ENCODE measurements at places on chromosomes 2 and 18.

- no peak for DNase-seq
Observed at GRCh38 chr2:2942906-2943305, 434.7 kb downstream of the EIPR1 start.

- no peak for DNase-seq
Observed at GRCh38 chr18:22630980-22631379, 213.3 kb upstream of the CTAGE1 start.

DNA sequence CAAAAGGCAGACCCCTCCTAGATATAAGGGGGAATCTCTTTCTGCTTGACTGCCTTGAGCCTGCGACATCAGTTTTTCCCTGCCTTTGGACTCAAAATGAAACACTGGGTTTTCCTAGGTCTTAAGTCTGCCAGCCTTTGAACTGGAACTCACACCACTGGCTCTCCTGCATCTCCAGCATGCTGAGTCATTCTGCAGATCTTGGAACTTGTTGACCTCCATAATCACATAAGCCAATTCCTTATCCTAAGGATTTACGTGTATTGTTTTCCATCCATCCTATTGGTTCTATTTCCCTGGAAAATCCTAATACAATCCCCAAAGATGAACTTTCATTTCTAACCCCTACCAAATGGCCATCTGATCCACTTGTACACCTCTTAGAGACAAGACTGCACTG is 88.0 kb downstream of the AFF3 start:
- no peak for DNase-seq

DNA sequence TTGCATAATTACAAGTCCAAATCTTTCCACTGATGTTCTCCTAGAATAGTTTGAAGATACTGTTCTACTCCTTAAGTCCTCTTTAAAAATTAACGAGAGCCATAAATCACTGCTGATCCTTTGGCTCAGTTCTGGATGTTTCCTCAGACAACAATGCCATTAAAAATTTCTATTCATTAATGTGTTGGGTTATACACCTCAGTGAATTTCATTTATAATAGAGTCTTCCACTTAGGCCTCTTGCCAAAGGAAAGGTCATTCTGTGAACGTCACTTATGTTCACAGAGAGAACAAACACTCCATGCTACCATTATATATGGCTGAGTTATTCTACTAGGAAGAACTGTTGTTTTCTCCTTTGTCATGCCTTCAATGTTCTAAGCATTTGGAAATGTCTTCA is 1472.3 kb upstream of the CELF4 start:
- no peak for DNase-seq

- no peak for DNase-seq
Observed at GRCh38 chr2:174570318-174570958, 27.2 kb downstream of the WIPF1 start.

- no peak for DNase-seq
Observed at GRCh38 chr18:58344861-58345463, 283.9 kb downstream of the ALPK2 start.

GRCh38 chr18:10319914-10320600 is 134.4 kb upstream of the APCDD1 start:
- no peak for DNase-seq

DNA sequence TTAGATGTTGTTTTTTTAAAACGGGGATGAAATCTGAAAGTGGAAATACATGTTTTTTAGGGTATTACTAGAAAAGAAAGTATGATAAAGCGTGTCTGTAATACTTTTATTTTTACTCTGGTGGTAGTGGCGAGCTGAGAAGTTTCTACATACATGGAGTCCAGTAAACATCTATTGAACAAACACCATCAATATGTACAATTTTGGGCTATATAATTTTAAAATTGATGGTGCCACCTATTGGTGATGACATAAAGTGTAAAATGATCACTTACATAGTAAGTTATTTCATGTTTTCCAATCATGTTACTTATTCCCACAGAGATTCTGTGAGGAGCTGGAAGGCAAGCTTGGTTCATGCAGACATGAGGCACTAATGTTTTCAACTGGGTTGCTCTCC is 31.5 kb upstream of the NFE2L2 start:
- no peak for DNase-seq

DNA sequence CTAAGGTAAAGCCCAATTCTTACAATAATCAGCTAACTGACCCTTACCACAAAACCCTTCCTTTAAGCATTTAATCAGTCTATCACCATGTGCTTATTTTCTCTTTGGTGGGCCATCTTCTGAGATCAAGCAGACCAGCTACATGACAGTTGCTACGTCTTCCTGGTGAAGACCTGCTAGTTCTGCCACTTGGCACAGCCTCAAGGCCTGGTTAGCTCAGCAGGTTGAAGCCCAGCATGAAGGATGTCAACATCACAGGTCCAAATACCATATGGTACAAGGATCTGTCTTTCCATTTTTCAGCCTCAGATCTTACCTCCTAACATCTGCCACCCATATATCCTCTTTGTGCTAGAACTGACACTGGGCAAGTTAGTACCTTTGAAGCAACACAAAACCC is 636.9 kb downstream of the LRP1B start:
- DNase-seq: no peak

GRCh38 chr2:203915256-203915655 is 21.3 kb upstream of the ICOS start:
- no peak for DNase-seq

DNA sequence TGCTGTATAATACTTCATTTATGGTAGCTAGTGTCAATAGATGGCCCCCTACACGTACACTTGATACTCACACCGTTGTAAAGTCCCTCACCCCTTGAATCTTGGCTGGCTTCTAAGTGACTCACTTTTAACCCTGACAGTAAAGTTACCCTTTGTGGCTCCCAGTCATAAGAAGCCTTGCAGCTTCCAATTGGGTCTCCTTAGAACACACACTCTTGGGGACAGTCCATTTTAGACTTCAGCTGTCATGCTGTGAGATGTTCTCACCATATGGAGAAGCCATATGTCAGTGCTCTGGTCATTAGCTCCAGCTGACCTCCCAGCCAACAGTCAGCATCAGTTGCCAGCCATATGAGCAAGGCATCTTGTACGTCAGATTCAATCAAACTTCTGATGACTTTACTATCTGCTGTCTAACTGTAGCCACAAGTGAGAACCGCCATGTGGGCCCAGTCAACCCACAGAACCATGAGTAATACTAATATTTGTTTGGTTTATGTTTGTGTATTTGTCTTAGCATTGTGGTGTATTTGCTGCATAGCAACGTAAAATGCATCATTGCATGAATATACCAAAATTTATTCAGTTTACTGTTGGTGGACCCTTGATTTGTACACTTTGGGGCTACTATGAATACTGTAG is 68.3 kb downstream of the PTPN4 start:
- DNase-seq: no peak

GRCh38 chr2:220143336-220143735 is 515.9 kb downstream of the SLC4A3 start:
- DNase-seq: no peak

- DNase-seq: no peak
Observed at GRCh38 chr2:71929482-71929772, 218.2 kb downstream of the CYP26B1 start.

DNA sequence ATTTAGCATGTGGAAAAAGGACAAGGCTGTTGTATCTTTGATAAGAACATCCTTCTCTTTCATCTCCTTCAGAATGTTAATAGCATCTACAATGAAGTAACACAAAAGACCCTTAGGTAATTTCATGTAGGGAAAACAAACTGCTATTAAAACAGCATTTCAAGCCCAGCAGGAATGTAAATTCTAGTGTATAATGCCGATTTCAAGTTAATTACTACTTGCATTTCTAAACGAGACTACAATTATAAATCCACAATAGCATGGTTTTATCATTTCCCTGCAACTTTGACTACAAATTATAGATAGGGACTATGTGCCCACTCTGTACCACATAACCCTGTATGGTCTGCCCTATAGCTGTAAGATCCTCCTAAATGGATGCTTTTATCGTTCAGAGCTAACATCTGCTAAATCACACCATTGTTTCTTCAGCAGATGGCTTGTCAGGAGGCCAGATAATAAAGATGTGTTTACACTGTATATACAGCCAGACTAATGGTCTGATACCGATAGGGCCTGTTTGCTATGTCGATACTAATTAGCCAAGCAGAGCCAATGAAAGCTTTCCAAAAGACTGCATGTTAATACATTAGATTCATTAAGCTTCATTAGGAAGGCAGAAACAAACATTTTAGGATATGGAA is 51.9 kb downstream of the LRPPRC start:
- DNase-seq: no peak

DNA sequence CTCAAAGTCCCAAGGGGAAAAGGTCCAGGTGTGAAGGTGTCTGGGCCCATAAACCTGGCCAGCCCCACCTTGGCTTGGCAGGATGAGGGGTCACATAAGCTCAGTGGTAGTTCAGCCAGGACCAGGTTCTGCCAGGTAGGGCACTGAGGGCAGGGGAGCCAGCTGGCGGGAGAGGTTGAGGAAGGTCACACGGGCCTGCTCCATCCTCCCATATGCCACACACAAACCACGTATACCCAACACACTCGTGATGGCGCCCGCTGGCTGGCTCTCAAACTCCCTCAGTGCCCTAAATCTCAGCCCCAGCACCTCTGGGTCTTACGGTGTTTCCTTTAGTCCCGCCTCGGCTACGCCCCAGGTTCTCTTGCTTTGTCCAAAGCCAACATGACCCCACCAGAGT is 160.5 kb downstream of the ZFP36L2 start:
- no peak for DNase-seq

- no peak for DNase-seq
Observed at GRCh38 chr2:12429779-12430406, 286.8 kb upstream of the TRIB2 start.

GRCh38 chr2:240503848-240504247 is 53.9 kb downstream of the ANKMY1 start:
- DNase-seq: no peak

DNA sequence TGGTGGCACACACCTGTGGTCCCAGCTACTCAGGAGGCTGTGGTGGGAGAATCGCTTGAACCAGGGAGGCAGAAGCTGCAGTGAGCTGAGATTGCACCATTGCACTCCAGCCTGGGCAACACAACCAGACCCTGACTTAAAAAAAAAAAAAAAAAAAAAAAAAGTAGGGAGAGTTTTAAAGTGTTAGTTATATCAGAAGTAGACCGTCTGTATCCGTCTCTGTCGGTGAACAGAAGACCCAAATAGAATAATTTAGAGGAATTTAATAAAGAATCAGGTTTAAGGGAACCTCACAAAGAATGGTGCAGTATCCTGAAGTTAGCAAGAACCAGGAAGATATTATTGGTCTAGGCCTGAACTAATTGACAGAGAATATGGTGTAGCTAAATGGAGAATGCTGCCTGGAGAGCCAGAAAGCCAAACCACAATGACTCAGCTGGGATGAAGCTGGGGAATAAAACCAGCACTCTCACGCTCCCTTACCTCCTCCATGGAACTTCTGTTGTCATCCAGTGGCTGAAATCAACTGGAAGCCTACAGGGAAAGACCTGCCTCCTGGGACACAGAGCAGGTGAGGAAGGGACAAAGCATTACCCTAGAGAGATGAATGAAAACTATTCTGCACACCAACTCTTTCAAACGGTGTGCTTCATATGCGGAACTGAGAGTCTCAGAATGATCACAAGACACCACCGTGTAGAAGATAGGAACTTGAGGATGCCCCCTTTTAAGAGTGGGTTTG is 39.1 kb upstream of the PLEKHM3 start:
- DNase-seq: no peak

DNA sequence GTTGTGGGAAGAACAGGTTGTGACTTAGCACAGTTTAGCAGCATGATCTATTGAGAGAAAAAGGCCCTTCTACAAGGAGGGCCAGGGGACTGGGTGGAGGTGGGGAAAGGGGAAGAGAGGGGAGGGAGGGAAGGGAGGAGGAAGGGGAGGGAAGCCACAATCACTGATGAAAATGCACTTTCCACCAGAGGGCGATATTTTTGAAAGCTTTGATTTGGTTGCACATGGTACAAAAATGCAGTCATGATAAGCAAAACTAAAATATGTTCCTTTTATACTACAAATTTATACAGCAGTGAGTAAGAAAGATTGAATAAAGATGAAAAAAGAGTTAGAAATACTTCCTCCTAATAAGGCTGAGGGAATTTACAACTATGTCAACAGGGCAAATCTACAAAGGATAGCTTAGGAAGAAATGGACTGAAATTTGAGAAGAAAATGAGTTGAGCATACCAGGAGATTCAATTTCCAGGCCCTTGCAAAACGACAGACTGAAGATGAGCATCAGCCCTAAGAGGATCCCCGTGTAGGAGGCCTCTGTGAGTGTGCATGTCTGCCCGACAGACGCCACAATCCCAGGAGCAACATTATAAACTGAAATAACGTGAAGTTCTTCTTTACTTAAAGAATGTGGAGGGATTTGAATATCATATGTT is 17.2 kb downstream of the SH3YL1 start:
- no peak for DNase-seq

DNA sequence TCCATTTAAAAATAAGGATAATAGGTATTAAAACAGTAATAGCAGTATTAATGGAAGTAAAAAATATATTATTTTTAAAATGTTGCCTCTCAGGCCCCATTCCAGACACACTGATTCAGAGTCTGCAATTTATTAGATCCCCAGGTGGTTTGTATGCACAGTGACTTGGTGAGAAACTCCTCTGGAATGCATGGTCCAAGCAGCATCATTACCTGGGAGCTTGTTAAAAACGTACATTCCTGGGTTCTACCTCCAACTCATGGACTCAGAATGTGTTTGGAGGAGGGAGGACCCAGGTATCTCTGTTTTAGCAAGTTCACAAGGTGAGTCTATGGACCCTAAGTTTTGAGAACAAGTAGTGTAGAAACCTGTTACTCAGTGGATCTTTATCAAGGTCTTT is 95.6 kb downstream of the ITGA4 start:
- DNase-seq: no peak

GRCh38 chr2:40642237-40642636 is 190.3 kb upstream of the SLC8A1 start:
- DNase-seq: no peak

DNA sequence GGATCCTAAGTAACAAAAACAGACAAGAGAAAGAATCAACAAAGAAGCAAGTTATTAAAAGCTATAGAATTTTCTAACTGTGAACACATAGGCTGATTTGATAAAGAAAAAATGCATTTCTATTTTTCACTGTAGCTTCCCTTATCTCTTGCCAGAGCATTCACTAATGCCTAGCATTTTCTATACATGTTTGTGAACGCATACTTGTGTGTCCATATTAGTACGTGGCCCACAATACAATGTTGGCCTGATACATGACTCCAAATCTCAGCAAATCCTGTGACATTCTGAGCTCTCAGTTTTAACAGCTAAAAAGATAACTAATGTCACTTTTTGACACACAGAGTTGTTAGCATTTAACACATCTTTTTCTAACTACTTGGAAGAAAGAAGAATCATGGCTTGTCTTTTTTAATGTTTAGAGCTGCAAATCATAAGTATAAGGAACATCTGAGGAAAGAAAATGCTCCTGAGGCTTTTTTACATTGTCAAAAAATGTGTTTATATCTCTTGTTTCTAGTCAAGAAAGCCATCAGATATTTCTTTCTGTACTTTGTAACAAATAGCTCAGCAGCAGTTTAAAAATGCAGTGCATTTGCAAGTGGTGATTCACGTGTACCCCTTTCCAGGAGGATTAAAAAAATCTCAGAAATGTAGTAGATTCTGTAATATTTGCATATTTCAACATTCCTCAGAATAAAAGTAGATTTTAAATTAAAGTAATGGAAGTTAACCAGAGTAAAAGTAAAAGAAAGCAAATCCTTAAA is 1646.8 kb upstream of the TMEFF2 start:
- DNase-seq: no peak

Data from activated naive CD4-positive, alpha-beta T cell treated with anti-CD3 and anti-CD28 coated beads, Interleukin-2, amount 50 U/mL, for 16 hours (primary cell).